ENCODE measurements at places on chromosomes 6 and 20. TPM values are rescaled to one million over a fixed set of nuclear protein-coding genes. Genes with fewer than 3 reads are reported as not detected.

USP49 gene
- total RNA-seq, result 3.3 TPM

MEP1A gene
- not detected for total RNA-seq

MAFB gene
- total RNA-seq, result 82.9 TPM

MYCT1 gene
- 7.2 TPM for total RNA-seq

RBCK1 gene
- 84.0 TPM for total RNA-seq

MEI4 gene
- total RNA-seq, result not detected

STX11 gene
- total RNA-seq, result 17.2 TPM

JAG1 gene
- 237 TPM for total RNA-seq

GPLD1 gene
- 30.3 TPM for total RNA-seq

SEL1L2 gene
- not detected for total RNA-seq

SLC17A1 gene
- not detected for total RNA-seq

- no peak for DNase-seq
Measured at GRCh38 chr6:9914951-9915350, 499.9 kb downstream of the TFAP2A start.

GRCh38 chr6:150347845-150348244 lies 21.0 kb upstream of the IYD start:
- no peak for DNase-seq

GRCh38 chr6:157150076-157150475 lies 173.2 kb downstream of the TMEM242 start:
- DNase-seq, result no peak

DNA sequence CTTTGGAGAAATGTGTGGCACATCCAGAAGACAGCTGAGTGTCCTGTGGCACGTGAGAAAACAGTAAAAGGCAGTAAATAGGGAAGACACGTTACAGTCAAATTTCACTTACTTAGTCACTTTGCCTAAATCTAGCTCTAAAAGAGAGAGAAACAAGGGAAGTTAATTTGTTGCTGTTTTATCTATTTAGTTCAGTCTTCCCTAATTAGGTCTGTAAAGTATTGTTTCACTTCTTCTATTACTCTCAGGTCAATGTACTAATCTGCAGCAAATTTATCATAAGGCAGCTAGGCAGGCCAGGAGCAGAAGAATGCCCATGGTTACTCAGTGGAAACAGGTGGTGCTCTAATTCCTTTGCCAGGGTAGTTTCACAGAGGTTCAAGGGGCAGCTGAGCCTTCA lies 124.3 kb upstream of the CNR1 start:
- no peak for DNase-seq

DNA sequence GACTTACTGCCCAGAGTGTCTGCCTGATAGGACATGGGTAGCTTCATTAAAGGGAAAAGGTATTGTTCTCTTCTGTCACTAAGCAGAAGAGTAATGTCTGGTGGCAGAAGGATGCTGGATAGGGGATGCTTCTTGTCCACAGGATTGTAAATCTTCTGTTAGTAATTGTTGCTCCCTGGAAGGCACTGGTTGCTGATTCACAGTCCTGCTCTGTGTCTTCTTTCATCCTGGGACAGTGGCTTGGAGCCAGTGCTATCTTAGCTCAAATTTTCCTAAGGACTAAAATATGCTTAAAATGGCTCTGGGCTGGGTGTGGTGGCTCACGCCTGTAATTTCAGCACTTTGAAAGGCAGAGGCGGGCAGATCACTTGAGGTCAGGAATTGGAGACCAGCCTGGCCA lies 48.0 kb downstream of the SYTL3 start:
- no peak for DNase-seq

- DNase-seq, result no peak
Measured at GRCh38 chr20:4281258-4282055, 266.1 kb upstream of the RNF24 start.

GRCh38 chr20:42041000-42041565 lies 422.9 kb upstream of the CHD6 start:
- DNase-seq, result no peak

DNA sequence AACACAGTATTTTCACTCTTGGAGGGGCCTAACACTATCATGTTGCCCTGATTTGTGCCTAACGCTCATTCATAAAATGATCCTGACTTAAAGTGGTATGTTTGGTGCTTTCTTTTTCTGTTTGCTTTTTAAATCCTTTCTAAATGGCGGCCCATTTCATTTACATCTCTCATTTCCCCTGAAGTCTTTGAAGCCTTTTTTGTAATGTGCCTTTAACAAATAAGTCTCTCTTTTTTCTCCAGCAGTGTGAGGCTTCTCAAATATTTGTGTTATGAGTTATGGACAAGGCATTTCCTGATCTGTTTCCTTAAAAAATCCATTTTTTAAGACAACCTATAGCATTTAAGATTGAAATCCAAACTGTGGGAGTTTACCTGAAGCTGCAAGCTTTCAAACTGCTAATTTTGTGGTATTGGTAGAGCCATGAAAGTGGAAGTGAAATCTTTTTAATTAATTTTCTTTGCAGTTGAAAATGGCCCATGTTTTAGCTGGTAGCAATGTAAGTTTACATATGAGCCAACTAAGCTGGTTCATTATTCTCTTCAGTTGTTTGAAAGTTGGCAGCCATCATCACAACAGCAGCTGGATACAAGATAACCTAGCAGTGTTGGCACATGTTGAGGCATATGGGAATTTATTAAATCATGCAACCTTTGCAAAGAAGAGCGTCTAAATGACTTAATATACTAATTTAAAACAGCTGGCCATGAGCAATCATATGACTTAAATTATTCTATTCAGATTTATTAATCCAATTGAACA lies 469.7 kb downstream of the CDKAL1 start:
- no peak for DNase-seq

DNA sequence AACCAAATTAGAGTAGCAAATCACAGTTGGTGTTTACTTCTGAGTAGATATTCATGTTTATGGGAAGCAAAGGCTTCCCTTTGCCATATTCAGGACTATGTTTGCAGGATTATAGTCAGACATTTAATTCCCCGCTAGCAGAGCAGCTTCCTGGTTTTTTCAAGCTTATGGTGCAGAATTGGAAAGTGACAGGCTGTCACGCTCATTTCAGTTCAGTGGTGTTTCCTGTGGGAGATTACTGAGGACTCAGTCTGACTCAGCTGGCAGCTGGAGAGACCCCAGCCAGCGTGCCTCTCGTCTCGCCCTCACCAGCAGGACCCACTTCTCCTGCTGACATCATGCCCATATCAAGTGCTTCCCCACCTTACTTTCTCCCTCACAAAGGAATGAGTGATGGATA lies 85.1 kb downstream of the LYRM2 start:
- no peak for DNase-seq

GRCh38 chr6:152167641-152168603 lies 360.4 kb downstream of the ESR1 start:
- DNase-seq, result no peak

- DNase-seq, result no peak
Measured at GRCh38 chr6:146909376-146909775, 294.8 kb upstream of the STXBP5 start.

GRCh38 chr20:18645196-18645745 lies 57.4 kb downstream of the DTD1 start:
- DNase-seq, result no peak

GRCh38 chr6:158629367-158630221 lies 14.9 kb downstream of the DYNLT1 start:
- no peak for DNase-seq

DNA sequence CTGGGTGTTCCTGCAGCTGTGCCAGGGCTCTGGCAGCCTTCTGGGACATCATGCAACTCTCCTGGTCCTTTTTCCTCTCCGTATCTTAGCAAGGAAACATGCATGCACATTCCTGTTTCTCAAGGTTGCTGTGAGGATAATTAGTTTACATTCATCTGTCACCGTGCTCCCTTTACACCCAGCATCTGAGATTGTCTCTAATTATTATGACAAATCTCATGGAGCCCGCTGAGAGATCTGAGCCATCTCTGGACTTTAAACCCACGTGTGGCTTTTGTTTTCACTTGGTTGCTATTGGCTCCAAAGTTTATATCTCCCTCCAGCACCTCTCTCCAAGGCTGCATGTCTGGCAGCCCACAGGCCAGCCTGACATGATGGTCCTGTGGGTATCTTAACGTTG lies 167.6 kb downstream of the UNC5CL start:
- DNase-seq, result no peak

DNA sequence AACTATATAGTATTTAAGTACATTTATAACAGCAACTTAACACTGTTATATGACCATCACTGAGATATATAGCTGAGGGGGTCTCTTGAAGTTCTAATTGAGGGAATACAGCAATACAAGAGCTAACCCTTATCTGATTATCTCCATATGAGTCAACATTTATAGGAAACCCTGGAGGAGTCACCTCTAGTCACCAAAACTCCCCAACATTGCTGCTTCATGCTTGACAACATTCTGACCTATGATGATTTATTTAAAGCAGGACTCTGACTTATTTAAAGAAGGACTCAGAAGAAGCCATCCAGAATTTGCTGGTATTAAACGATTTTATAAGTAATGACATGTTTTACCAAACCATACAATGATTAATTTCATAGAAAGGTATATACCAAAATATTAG lies 182.6 kb upstream of the NOX3 start:
- DNase-seq, result no peak

All from thoracic aorta (tissue), 2 donors.